Pancreas (tissue), 10 donors: ENCODE measurements at places on chromosomes 5 and 9. TPM values are rescaled to one million over a fixed set of nuclear protein-coding genes. Genes with fewer than 3 reads are reported as not detected.

PCDHA12 gene
- 1.3 TPM for total RNA-seq

- DNase-seq = no peak
Observed at GRCh38 chr9:35464141-35465025, 25.5 kb upstream of the RUSC2 start.

- DNase-seq = no peak
Observed at GRCh38 chr5:158233735-158234322, 374.9 kb upstream of the CLINT1 start.

- DNase-seq = no peak
Observed at GRCh38 chr9:8670751-8671150, 871.2 kb upstream of the DMAC1 start.

GRCh38 chr9:3576328-3576727 lies 50.5 kb upstream of the RFX3 start:
- no peak for DNase-seq

GRCh38 chr5:153523211-153523610 lies 32.7 kb downstream of the GRIA1 start:
- DNase-seq = no peak

GRCh38 chr5:113164021-113164420 lies 187.4 kb downstream of the DCP2 start:
- DNase-seq = no peak

GRCh38 chr9:136499935-136500910 lies 17.4 kb upstream of the SEC16A start:
- DNase-seq = peak; percentile 79

DNA sequence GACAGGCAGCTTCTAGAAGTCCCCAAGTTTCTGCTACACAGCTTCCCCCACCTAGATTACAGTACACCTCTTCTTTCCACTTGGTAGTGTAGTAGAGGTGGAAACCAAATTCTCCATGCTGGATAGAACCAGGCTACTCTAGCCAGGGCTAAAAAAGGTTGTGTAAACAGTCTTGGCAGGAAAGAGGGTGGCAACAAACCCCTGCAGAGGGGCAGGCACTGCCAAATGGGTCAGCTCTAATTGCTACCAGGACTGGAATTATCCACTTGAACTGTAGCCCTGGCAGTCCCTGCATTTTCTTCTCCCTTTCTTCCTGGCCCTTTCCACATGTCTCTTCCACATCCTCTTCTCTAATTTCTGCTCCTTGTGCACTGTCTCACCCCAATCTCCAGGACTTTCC lies 24.8 kb downstream of the RANBP3L start:
- DNase-seq = no peak

DNA sequence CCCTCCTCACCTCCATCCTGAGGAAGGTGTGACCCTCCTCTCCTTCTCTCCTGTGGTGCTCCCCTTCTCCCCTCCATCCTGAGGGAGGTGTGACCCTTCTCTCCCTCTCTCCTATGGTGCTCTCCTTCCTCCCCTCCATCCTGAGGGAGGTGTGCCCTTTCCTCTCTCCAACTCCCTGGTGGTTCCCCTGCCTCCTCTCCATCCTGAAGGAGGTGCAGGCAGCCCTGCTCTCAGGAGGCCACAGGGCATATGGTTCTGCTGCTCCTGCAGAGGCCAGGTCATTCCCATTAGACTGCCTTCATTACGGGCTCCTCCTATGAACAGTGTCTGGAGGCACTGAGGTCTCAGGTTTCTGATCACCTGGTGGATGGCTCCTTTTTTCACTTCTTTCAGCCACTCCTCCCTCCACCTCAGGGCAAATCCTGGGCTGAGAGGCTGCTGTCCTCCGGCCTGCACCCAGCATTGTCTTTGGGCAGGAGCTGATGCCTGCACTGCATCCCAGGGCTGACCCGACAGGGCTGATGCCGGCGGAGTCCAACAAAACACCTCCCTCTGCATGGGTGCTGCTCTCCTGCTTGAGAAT lies 197.1 kb downstream of the MED10 start:
- no peak for DNase-seq

DNA sequence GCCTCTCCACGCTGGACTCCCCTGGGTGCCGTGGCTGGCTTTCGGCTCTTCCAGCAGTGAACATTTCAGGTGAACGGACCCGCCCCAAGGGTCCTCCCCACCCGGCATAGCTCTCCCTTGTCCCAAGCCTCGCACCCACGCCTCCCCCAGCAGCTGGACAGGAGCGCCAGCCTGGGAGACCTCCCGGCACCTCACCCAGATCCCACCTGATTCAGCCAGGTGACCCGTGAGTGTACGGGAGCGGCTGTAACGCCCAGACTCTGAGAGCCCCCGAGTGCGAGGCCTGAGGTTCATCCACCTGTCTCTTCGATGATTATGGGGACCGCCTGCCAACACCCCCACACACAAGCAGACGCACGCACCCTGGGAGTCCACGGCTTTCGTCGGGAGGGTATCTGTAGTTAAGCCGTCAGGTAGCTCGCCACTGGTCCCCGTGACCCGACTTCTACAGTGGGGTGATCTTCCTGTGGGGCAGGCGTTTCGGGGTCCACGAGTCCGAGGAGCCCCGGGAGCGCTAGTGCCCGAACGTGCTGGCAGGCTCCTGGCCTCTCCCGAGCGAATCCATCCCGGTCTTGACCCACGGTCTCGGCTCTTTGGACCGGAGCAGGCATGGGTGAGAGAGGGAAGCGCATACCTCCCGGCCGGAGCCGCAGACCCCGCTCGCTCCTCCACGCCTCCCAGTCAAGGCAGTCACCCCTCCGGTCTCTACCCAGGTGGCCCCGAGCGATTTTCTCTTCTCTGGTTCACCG lies 14.9 kb downstream of the TRIM7 start:
- DNase-seq = peak; percentile 72

- no peak for DNase-seq
Observed at GRCh38 chr9:113998525-113999255, 79.4 kb downstream of the AMBP start.

GRCh38 chr5:99179206-99179605 lies 250.4 kb upstream of the CHD1 start:
- no peak for DNase-seq

- DNase-seq = no peak
Observed at GRCh38 chr5:57432876-57433275, 49.7 kb downstream of the ACTBL2 start.

GRCh38 chr5:40381676-40382363 lies 297.9 kb upstream of the PTGER4 start:
- no peak for DNase-seq
